ENCODE measurements at places on chromosomes 11 and 22.

DNA sequence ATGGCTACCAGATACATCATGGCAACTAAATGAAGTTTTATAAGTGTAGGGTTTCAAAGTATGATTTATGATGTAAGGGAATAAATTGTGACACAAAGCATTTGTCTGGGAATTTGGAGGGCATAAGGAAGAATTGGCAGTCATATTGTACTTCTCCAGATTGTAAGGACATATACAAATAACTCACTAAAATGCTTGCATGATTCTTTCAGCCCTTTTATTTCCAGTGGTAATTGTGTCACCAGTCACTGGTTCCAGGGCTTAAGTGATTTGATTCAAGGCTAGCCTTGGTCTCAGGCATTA, 299.4 kb upstream of the ANO5 start:
- DNase-seq = no peak

- DNase-seq = no peak
Measured at GRCh38 chr22:37816543-37817180, 6.5 kb upstream of the GALR3 start.

GRCh38 chr11:123526027-123526805, 96.1 kb downstream of the GRAMD1B start:
- no peak for DNase-seq

DNA sequence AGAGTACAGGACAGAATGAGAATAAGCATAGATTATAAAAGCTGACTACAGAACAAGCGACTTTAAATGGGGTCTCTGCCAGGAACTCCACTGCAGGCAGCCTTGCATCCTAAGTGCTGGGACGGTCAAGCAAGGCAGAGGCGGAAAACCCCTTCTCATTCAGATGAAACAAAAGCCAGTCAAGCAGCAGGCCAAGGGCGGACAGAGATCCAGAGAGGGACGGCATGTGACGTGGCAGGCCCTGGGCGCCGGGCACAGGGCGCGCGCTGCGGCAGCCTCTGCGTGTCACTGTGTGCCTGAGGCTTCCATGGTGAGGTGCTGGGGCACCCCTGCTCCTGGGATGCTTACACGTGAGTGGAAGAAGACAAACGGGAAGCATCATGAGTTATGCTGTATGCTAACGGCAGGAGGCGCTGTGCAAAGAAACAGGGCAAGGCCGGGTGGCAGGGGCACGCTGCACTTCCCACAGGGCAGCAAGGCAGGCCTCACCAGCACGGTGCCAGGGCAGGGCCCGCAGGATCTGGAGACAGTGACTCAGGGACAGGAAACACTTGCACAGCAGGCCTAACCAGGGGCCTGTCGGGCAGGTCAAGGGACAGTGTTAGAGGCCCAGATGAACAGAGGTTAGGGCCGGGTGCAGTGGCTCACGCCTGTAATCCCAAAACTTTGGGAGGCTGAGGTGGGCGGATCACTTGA, 6.2 kb downstream of the TOLLIP start:
- no peak for DNase-seq

GRCh38 chr11:120086651-120087050, 51.3 kb downstream of the TRIM29 start:
- no peak for DNase-seq

- no peak for DNase-seq
Measured at GRCh38 chr11:45395947-45396346, 109.8 kb upstream of the SYT13 start.

- no peak for DNase-seq
Measured at GRCh38 chr11:63499874-63500273, 6.0 kb upstream of the LGALS12 start.

- DNase-seq = no peak
Measured at GRCh38 chr11:69244266-69244665, 49.7 kb upstream of the MYEOV start.

DNA sequence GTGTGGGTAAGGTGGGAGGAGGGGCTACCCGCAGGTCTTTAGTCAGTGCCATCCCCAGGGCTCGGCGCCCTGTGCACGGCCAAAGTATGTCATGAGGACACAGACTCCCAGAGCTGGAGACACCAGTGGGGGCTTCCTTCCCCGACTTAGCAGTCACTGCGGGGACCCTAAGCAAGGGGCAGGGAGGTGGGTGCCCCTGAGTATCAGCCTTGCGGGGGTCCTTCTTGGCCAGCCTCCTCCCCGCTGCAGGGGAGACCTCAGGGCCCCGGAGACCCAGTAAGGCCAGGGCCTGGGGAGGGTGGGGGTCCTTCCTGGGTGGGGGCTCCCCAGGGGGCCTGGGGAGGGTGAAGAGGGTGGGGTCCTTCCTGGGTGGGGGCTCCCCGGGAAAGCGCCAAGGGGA, 673.8 kb downstream of the BRD1 start:
- no peak for DNase-seq

GRCh38 chr11:111554532-111554931, 14.0 kb downstream of the LAYN start:
- no peak for DNase-seq

DNA sequence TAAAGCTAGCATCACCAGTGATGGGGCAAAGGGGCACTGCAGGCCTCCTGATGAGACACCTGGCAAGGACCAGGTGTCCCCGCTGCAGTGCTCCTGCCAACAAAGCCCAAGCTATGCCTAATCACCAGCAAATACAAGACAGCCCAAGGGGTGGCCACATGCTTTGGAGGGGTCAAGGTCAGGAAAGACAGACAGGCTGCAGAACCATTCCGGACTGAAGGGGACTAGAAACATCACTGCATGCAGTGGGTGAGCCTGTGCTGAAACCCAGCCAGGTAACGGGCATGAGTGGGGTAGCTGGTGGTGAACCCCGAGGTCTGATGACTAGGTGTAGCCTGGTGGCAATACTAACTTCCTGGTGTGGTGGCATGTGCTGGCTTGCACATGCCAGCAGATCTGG, 111.1 kb downstream of the MED15 start:
- no peak for DNase-seq
